ENCODE measurements at places on chromosomes 7 and 10.

DNA sequence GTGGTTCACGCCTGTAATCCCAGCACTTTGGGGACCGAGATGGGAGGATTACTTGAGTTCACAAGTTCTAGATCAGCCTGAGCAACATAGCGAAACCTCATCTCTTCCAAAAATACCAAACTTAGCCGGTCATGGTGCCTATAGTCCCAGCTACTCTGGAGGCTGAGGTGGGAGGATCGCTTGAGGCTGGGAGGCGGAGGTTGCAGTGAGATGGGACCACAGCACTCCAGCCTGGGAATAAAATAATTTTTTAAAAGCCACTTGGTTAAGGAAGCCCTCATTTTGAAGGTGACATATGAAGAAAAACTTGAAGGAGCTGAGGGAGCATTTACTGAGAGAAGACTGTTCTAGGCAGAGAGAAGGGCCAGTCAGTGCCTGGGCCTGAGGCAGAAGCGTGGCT, 4.2 kb upstream of the EZH2 start:
- no peak for DNase-seq

GRCh38 chr7:31705377-31705776, 18.4 kb downstream of the PPP1R17 start:
- no peak for DNase-seq

DNA sequence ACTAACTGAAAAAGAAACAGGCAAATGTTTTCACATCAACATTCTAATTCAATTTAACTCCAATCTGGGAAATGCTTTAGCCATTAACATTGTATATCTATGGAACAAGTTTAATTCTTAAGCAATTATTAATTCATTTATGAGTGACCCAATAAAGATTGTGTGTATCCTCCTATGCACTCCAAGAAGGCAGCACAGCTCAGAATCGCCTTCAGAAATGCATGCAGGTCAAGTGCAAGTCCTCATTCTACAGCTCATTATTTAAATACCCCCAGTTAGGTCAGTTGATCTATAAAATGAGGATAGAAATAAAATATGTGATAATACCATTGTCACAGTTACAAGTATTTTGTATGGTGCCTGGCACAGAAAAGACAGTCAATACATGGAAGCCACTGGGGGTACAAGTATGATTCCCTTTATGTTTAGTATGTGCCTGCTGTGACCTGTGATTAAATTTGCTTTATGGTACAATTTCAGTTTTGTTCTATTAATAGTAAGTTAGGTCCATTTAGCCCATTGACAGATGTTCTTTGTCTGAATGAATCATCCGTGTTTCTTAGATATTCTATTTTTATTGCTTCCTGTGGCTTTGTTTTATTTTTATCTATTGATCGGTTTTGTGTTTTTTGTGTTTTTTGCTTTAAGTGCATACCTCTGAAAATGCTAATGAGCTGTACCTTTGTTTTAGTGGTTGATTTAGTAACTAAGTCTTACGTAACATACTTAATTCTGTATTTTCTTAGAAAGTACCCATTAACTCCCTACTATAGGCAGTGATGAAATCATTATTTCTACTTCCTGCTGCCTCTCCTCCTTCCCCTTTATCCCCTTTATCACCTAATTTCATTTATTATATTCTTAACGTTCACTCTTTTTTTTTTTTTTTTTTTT, 42.8 kb downstream of the CPXM2 start:
- DNase-seq: no peak

GRCh38 chr10:26574783-26575182, 122.7 kb upstream of the PDSS1 start:
- DNase-seq: no peak

GRCh38 chr10:51272555-51272954, 198.3 kb downstream of the PRKG1 start:
- DNase-seq: no peak

- no peak for DNase-seq
These were observed 17.4 kb downstream of the POLL start for GRCh38 chr10:101570428-101571270.

DNA sequence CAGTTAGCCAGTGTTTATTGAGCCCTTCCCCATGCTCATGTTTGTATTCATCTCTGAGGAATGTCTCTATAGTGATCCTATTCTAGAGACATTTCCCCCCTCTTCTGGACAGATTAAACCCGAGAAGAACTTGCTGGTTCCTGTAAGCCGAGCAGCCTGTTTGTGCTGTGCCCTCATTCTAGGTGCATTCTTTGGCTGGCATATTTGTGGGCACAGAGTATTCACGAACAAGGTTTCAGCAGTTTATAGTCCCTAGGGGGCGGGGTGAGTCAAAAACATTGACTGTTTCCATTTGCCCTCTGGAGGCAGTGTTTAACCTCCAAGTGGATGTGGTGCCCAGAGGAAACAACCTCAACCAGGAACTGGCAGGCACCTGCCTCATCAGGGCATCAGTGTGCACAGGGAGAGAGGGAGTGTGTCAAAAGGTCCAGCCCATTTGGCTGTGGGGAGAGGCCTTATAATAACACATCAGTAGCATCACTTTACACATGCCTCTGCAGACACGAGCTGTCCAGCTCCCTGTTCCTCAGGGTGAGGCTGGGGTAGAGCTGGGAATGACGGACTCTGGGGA, 273.3 kb upstream of the LRGUK start:
- DNase-seq: no peak

GRCh38 chr7:127803626-127804025, 151.6 kb downstream of the SND1 start:
- DNase-seq: no peak

GRCh38 chr10:62501547-62501946, 127.4 kb downstream of the ZNF365 start:
- DNase-seq: no peak

DNA sequence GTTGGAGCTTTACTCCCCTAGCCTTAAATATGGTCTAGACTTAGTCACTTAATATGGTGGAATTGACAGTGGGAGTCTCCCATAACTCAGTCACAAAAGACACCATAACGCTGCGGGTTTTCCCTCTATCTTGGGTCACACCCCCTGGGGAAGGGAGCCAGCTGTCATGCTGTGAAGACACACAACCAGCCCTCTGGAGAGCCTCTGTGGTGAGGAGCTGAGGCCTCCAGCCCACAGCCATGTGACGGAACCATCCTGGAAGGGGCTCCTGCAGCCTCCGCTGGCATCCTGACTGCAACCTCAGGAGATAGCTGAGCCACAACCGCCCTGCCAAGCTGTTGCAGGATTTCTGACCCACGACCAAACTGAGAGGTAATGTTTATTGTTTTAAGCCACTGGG, 37.9 kb downstream of the PAXIP1 start:
- no peak for DNase-seq

GRCh38 chr7:78334426-78334825, 535.9 kb downstream of the PHTF2 start:
- no peak for DNase-seq

DNA sequence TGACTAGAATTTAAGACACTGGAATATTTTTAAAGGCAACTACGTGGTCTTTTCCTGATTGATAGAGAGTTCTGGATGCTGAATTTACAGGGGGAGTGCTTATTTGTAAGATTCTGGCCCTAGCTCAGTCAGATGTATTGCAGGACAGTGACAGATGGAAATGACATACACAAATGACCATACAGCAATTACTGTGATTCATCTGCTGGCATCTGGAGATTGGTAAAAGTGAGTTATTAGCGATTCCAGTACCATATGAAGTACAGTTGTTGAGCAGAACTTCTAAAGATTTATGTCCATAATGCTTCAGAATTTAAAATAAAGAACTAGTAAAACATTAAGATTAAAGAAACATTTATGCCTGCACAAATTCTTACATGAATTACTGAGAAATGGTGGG, 243.2 kb downstream of the CRPPA start:
- DNase-seq: no peak

DNA sequence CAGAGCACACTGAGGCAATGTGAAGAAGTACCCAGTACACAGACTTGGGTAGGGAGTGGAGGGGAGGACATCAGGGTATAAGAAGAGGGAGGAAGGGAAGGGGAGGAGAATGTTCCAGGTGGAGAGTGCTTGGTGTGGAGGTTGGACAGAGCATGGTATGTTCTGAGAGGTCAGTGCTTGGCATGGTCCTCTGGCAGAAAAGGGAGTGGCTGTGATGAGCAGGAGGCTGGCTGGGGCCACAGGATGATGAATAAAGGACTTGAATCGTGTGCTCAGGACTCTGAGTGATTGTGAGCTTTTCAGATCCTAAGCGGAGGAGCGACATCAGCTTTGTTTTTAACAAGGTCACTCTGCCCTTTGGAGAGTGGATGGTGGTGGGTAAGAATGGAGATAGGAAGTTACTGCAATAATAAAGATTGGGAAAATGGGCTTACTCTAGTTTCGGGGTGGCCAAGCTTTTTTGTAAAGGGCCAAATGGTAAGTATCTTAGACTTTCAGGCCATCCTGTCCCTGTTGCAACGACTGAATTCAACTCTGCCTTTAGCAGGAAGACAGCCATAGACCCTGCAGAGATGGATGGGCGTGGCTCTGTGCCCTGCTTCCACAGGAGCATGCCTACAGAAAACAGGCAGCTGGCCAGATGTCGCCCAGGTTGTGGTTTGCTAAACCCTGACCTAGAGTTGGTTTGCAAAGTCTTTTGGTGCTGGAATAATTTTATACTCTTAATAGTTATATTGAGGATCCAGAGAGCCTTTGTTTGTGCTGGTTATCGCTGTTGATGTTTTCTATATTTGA, 8.4 kb downstream of the PPP2R2D start:
- no peak for DNase-seq

- DNase-seq: no peak
These were observed 45.5 kb downstream of the NOD1 start for GRCh38 chr7:30433082-30433481.

- DNase-seq: no peak
These were observed 6.4 kb upstream of the GOLGA7B start for GRCh38 chr10:97843281-97843671.

GRCh38 chr7:139598642-139599041, 75.2 kb downstream of the CLEC2L start:
- no peak for DNase-seq

GRCh38 chr10:17510242-17510908, 56.0 kb upstream of the ST8SIA6 start:
- DNase-seq: no peak

DNA sequence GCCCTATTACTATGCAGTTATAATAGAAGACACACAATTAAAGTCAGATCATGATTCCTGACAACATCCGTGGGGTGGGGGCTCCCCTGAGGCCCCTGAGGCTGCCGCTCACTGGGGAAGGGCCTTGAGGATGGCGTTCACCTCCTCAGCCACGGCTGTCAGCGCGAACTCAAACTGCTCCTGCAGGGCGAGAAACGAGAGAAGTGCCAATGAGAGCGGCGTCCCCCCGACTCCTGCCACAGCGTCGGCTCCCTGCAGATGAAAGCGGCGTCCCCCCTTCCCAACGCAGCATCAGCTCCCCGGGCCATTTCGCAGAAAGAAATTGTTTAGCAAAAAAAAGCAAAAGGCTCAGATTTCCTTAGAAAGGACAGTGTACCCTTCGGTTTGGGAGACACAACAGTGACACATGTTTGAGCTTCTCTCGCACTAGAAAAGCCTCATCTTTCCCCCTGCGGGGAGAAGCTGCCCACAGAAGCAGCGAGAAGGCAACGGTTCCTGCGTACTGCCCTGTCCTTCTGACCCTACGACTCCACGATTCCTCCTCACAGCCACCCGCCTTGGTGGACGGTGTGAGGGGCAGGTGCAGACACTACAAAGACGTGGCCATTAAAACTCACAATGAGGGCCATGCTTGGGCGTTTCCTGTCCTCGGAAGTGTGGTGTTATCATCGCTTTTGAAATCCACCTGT, 203.9 kb downstream of the DNAJB6 start:
- DNase-seq: no peak

DNA sequence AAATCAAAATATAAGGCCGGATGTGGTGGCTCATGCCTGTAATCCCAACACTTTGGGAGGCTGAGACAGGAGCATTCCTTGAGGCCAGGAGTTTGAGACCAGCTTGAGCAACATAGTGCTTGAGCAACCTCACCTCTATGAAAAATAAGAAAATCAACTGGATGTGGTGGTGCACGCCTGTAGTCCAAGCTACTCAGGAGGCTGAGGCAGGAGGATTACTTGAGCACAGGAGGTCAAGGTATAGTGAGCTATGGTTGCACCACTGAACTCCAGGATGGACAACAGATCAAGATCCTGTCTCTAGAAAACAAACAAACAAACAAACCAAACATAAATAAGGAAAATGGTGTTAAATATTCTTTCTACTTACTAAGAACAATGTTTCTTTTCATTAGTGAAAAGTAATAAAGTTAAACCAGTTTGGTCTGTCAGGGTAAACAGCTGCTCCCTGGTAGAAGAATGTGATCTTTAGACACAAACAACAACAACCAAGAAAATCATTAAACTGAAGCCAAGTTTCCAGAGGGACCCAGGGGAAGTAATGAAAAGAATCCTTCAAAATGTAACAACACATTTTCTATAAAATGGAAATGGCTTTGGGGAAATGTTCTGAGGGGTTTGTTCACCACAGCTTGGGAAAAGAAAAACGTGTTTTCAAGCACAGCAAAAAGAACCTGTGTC, 17.5 kb upstream of the BAG3 start:
- no peak for DNase-seq

DNA sequence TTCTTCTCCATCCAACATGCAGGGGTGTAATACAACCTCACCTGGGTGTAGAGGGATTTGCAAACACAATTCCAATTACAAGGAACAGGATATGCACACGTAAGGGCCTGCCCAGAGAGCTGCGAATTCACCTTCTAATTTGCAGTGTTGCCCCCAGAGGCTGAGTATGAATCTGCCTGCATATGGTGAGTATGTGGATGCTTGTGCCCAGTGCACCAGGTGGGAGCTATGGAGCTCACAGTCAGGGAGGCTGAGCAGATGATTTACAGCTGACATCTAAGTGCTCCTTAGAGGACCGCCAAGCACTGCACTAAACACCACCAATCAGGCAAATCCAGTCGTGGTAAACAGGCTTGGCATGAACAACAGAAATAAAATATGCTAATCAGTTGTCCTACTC, 132.0 kb downstream of the RELN start:
- no peak for DNase-seq

GRCh38 chr10:132942101-132943057, at the start of gene CFAP46:
TSS of gene CFAP46 (minus strand) at chr10:132942570. CDS start at chr10:132942484, 86 bp downstream.
- DNase-seq: no peak

GRCh38 chr10:34664706-34665105, 150.4 kb downstream of the PARD3 start:
- DNase-seq: no peak

GRCh38 chr10:17010363-17011145, 119.1 kb downstream of the CUBN start:
- DNase-seq: no peak

GRCh38 chr10:126314863-126315493, 73.3 kb downstream of the ADAM12 start:
- no peak for DNase-seq
